ENCODE measurements at places on chromosomes 4 and X. TPM values are rescaled to one million over a fixed set of nuclear protein-coding genes. Genes with fewer than 3 reads are reported as not detected.

- no peak overlapping the region for H3K4me3 ChIP-seq
- H3K27ac ChIP-seq = peak overlapping the region; percentile 51
- H3K27me3 ChIP-seq = no peaks in the 10 kb centered on the region
- no peaks in the 10 kb centered on the region for H3K36me3 ChIP-seq
- H3K4me1 ChIP-seq = peaks cover 10% of the 10 kb centered on the region
These were observed 10.6 kb downstream of the MSN start for GRCh38 chrX:65677954-65678469.

DNA sequence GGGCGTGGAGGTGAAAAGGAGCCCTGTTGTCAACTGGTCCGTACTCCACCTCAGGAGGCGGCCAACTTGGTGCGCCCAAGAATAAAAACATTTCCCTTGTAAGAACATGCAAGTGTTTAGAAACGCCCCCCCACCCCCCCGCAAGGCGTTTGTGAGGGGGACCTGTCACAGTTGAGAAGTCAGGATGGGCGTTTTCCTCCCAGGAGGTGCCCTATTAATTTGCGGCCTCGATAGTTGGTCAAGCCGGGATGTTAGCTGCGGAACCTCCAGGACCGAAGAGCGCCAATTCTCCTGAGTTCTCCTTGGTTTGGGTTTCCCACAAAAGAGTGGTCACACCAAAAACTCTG lies 651 bp upstream of the SAP30 start:
- H3K4me3 ChIP-seq = peak overlapping the region; percentile 77
- no peaks in the 10 kb centered on the region for H3K27me3 ChIP-seq
- no peaks in the 10 kb centered on the region for H3K4me1 ChIP-seq
- H3K27ac ChIP-seq = peak overlapping the region; percentile 93
- peaks cover 5% of the 10 kb centered on the region for H3K36me3 ChIP-seq
- no peak for DNase-seq

DNA sequence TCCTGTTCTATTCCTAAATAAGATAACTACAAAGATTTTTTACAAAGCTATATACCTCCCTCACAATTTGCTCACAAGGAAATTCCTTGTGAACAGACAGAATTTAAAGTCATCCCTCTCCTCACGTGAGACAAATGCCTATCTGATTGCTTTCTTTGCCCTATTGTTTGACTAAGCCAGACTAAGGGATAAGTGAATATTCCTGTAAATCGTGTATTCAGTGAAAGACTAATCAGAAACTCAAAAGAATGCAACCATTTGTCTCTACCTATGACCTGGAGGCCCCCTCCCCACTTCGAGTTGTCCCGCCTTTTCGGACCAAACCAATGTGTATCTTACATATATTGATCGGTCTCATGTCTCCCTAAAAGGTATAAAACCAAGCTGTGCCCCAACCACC lies 15.3 kb upstream of the ZBTB33 start:
- no peak overlapping the region for H3K4me3 ChIP-seq
- H3K36me3 ChIP-seq = no peaks in the 10 kb centered on the region
- H3K27me3 ChIP-seq = no peaks in the 10 kb centered on the region
- no peak overlapping the region for H3K27ac ChIP-seq
- DNase-seq = no peak

- no peak overlapping the region for H3K4me3 ChIP-seq
- no peak for DNase-seq
- H3K27ac ChIP-seq = no peak overlapping the region
- no peaks in the 10 kb centered on the region for H3K36me3 ChIP-seq
These were observed 284.6 kb upstream of the ANKRD50 start for GRCh38 chr4:124997124-124997523.

GRCh38 chr4:68372588-68372987 lies 22.7 kb upstream of the YTHDC1 start:
- H3K4me3 ChIP-seq = no peak overlapping the region
- no peaks in the 10 kb centered on the region for H3K36me3 ChIP-seq
- no peak for DNase-seq

DNA sequence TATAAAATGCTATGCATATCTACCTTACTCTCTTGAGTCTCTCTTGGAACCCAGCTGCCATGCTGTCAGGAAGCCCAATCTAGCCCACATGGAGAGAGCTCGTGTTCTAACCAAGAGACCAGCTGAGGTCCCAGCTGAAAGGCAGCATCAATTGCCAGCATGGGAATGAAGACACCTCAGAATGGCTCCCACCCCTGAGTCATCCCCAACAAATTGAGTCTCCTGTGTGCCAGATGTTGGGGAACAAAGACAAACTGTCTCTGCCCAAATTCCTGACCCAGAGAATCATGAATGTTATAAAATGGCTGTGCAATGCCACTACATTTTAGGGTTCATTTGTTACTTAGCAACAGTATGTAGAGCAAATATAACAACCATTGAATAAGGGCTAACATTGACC lies 105.2 kb upstream of the STX18 start:
- no peak overlapping the region for H3K27ac ChIP-seq
- no peaks in the 10 kb centered on the region for H3K4me1 ChIP-seq
- no peaks in the 10 kb centered on the region for H3K36me3 ChIP-seq
- H3K4me3 ChIP-seq = no peak overlapping the region
- H3K27me3 ChIP-seq = no peaks in the 10 kb centered on the region
- DNase-seq = no peak

- no peak overlapping the region for H3K27ac ChIP-seq
- DNase-seq = no peak
- H3K36me3 ChIP-seq = no peaks in the 10 kb centered on the region
- no peak overlapping the region for H3K4me3 ChIP-seq
- no peaks in the 10 kb centered on the region for H3K27me3 ChIP-seq
These were observed 48.0 kb upstream of the KLHL8 start for GRCh38 chr4:87268411-87268810.

PABPC1L2A gene
- not detected for total RNA-seq

NHSL2 gene
- 0.36 TPM for total RNA-seq

CLGN gene
- 5.4 TPM for total RNA-seq

NDST4 gene
- total RNA-seq = 0.13 TPM

TAF7L gene
- 0.18 TPM for total RNA-seq

UBE2D3 gene
- total RNA-seq = 191 TPM

Data from Panc1 (cell line).